ENCODE measurements at places on chromosomes 1 and 21.

- no peak for DNase-seq
Measured at GRCh38 chr21:39422527-39423241, 22.9 kb downstream of the LCA5L start.

DNA sequence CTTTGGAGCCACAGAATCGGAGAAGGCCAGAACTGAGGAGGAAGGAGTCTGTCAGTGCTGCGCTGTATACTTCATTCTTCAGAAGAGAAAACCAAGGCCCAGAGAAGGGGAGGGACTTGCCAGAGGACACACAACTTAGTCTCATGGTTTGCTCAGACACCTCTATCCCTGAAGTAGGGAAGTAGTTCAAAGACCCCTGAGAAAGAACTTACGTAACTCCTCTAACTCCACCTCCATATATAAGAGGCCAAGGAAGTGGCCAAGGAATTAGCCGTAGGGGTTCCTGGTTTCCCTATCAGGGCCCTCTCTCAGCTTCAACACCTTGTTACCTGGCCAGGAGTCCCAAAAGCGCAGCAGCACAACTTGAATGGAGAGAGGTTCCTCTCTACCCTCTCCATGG, 580 bp upstream of the NECTIN4 start:
- DNase-seq, result no peak

GRCh38 chr1:179167418-179167777, 62.1 kb downstream of the ABL2 start:
- DNase-seq, result no peak

DNA sequence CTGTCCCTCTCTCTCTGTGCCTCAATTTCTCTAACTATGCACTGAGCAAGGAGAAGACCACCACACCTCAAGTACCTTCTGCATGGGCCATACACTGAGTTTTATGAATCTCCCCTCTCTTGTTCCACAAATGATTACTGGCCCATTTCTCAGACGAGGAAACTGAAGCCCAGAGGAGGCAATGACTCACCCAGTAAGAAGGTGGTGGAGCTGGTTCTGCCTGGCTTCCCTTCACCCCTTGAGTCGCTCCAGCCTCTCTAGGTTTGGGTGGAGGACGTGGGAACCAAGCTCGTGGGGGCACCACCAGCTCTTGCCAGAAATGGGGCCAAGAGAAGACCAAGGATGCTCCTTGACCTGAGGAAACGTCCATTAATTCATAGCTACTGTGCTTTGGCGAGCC, 21.3 kb upstream of the RUNX3 start:
- no peak for DNase-seq

- no peak for DNase-seq
Measured at GRCh38 chr1:84709131-84709530, 18.9 kb upstream of the SSX2IP start.
